ENCODE measurements at places on chromosomes 12 and 14.

GRCh38 chr14:22464422-22465142, 124.4 kb downstream of the DAD1 start:
- no peak for DNase-seq

- DNase-seq = peak; percentile 72
Observed at GRCh38 chr12:28172434-28173030, 17.7 kb upstream of the CCDC91 start.

DNA sequence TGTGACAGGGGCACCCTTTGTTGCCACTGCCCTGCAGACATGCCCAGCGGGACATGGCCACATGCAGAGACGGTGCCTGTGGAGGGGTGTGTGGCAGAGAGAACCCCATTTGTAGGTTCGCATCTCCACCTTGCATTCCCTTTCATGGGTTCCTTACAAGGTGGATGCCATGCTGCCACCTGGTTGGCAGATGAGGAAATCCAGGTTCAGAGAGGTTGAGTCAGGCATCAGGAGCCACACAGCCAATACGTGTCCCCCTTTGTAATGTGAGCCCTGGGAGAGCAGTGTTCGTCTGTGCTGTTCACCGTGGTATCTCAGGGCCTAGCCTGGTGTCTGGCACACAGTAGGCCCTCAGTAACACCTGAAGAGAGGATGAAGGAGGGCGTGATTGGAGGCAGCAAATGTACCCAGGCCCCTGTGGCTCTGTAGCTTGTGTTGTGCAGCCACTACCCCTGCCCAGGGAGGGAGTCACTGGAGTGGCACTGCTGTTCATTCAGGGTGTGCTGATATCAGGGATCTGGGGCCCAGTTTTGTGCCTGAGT, 9.1 kb downstream of the SH2B3 start:
- no peak for DNase-seq

DNA sequence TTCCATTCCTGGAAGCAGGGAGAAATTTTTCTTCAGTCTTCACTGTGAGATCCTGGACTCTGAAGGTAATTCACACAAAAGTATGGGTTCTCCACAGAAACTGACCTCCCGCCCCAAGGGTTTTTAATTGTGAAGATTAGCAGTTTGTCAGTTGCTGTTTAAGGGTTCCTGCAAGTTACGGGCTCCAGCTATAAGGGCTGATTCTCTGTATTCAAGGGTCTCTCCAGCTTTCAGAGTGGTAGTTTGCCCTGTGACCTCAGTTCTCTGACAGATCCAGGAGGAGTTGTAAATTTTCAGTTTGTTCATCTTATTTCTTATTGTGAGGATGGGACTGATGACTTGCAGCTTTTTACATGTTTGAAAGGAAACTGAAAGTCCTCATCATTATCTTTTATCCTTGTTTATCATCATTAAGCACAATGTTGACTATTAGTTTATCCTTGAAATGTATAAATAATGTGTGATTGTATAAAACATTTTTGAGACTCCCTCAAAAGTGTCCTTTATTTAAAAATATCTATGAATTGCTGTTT, 110.9 kb downstream of the SCAF11 start:
- no peak for DNase-seq

GRCh38 chr14:99359906-99360305, 87.9 kb upstream of the BCL11B start:
- DNase-seq = no peak

DNA sequence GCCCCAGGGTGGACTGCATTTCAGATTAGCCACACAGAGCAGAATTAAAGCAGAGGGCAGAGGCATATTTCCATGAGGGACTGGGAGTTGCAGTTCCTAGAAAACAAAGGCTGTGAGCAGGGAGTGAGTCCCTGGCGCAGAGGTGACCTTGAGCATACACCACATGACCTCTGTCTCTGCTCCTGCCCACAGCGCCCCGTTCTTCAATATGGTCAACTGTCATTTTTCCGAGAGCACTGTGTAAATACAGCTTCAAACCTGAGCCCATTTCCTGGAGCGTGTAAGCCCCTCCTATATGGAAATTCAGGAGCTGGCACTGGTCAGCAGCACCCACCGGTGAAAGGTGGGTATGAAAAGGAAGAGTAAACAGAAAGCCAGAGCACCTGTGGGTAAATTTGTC, 192.2 kb upstream of the PELI2 start:
- DNase-seq = no peak

DNA sequence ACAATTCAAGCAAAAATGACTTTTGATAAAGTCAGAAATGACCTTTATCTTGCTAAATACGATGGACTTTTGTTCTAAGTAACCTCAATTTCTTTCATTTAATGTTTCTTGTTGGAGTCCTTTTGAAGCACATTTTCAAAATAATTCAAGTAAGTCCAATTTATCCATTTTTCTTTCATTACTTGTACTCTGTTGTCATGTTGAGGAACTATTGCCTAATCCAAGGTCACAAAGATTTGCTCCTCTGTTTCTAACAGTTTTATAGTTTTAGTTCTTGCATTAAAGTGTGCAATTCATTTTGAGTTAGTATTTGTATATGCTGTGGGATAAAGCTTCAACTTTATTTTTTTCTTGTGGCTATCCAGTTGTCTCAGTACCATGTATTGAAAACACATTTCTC, 66.7 kb downstream of the CCER1 start:
- DNase-seq = no peak

GRCh38 chr14:57823015-57823660, 42.8 kb downstream of the SLC35F4 start:
- DNase-seq = no peak
